ENCODE measurements at places on chromosomes 12 and 14.

DNA sequence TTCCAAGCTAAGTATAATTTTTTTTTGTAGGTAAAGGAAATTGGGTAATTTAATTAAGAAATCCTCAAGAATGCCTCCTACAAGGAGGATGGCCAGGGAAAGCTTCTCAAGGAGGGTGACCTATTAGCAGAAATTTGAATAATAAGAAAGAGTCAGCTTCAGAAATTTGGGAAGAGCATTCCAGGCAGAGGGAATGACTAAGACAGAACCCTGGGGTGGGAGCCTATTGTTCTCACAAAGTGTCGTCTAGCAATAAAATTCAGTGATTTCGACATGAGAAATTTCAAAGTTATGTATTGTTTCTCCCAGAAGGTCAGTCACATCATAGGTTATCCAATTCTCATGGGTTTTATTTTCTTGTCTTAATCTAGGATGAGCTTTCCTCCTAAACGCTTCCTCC, 1168.4 kb downstream of the AACS start:
- no peak for DNase-seq

DNA sequence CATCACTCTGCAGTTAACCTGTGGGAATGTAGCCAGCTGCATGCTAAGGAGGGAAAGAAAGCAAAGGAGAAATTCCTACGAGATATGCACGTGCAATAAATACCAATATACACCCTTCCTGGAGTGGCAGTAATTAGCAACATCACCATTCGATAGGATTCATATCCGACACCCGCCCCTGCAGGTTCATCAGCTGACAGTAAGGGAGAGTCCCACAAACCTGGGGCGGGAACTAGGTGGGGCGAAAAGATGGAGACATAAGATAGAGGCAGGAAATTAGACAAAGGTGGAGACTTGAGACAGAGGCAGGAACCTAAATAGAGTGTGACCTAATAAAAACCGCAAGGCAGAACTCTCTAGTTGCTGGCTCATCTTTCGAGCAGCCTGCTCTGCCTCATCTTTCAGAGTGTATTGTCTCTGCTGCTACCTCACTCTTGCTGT, 51.6 kb downstream of the PLEKHG3 start:
- no peak for DNase-seq

DNA sequence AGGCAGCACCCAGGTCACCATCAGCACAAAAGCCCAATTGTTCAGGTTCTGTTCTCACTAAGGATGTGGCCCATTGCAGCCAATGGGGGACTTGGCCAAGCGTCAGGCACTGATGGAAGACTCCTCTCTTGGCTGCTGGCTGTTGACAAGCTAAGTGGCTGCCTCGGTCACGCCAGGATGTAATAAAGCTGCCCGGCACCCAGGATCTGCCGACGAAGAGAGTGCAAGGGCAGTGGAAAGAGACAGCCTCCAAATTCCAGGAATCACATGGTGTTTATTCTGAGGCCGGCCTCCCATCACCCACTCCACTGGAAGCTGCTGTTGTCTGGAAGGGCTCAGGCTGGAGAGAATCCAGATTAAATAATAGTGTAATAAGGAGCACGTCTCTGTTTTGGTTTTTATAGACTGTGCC, 451.8 kb upstream of the TBX3 start:
- peak; percentile 85 for DNase-seq

- no peak for DNase-seq
Measured at GRCh38 chr12:54956322-54956721, 28.2 kb downstream of the TESPA1 start.

DNA sequence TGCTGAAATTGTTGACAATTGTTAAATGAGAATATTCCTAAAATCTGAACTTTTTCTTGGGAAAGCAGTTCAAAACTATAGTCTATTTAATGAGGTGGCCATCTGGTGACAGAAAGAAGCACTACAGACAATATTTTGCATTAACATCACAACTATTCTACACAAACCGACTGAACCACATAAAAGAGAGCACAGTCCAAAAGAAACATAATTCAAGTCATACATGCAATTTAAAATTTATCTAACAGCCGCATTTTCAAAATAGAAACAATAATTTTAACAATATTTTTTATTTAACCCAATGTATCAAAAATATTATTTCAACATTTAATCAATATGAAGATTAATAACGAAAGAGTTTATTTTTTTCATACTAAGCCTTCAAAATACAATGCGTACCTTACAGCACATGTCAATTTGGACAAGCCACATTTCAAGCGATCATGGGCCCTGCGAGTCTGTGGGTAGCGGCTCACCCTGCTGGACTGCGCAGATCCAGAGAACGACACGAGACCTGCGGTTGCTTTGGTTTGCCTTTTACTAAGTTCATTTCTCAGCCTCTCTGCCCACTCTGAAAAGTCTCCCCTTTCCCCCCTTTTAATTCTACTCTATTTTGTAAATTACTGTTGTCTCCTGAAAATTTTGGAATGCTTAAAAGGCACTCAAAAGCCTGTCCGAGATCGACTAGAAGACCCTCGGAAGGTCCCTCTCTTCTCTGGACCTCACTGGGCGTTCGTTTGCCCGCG, 947 bp upstream of the LRRC9 start:
- DNase-seq: peak; percentile 1

- DNase-seq: no peak
Measured at GRCh38 chr12:53748072-53748840, 3.5 kb downstream of the CISTR start.

GRCh38 chr14:49886523-49886922, 6.4 kb upstream of the ARF6 start:
- no peak for DNase-seq

GRCh38 chr12:13373803-13374202, 177.3 kb downstream of the EMP1 start:
- DNase-seq: no peak

GRCh38 chr12:90924406-90924805, 30.6 kb downstream of the CCER1 start:
- DNase-seq: no peak

- DNase-seq: no peak
Measured at GRCh38 chr14:106216679-106217078, 690.3 kb downstream of the TMEM121 start.

GRCh38 chr14:22448905-22449599, 140.0 kb downstream of the DAD1 start:
- DNase-seq: no peak

DNA sequence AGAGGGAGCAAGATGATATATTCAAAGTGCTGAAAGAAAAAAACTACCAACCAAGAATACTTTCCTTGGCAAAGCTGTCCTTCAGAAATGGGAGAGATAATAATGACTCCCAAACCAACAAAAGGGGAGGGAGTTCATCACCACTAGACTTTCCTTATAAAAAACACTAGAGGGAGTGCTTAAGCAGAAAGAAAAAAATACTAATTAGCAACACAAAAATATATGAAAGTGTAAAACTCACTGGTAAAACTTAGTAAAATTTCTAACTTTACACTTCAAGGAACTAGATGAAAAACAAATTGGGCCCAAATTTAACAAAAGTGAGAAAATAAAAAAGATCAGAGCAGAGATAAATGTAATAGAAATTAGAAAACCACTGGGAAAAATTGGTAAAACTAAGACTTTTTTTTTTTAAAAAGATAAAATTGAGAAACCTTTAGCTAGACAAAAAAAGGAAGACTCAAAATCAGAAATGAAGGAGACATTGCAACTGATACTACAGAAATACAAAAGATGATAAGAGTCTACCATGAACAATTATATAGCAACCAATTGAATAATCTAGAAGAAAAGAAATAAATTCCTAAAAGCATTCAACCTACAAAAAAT, 60.4 kb upstream of the FAR2 start:
- no peak for DNase-seq

DNA sequence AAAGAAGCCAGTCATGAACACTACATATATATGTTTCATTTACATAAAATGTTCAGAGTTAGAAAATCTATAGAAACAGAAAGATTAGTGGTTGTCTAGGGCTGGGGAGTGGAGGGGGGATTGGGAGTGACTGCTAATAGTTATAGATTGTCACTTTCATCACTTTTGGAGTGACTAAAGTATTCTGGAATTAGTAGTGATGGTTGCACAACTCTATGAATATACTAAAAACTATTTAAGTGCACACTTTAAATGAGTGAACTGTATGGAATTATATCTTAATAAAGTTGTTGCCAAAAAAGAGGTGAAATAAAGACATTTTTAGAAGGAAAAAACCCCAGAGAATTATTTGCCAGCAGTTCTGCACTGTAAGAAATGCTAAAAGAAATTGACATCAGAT, 9.5 kb downstream of the CATSPERB start:
- no peak for DNase-seq

GRCh38 chr14:69090187-69090789, 62.6 kb downstream of the DCAF5 start:
- DNase-seq: no peak

DNA sequence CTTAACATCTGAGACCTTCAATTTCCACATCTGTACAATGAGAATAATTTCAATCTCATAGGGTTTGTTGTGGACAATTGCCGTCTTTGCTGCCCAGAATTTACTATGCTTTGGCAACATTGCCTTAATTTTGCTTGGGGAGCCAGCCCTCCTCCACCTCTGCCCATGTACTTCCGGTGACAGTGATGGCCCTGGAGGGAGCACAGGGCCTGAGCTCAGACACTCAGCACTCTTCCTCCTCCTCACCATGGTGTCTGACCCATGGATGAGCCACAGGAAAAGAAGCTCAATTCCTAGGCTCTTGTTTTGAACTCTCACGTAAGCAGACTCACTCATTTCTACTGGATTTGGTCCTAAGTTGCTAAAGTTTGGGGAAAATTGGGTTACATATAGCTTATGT, 58.2 kb downstream of the TBC1D30 start:
- no peak for DNase-seq

DNA sequence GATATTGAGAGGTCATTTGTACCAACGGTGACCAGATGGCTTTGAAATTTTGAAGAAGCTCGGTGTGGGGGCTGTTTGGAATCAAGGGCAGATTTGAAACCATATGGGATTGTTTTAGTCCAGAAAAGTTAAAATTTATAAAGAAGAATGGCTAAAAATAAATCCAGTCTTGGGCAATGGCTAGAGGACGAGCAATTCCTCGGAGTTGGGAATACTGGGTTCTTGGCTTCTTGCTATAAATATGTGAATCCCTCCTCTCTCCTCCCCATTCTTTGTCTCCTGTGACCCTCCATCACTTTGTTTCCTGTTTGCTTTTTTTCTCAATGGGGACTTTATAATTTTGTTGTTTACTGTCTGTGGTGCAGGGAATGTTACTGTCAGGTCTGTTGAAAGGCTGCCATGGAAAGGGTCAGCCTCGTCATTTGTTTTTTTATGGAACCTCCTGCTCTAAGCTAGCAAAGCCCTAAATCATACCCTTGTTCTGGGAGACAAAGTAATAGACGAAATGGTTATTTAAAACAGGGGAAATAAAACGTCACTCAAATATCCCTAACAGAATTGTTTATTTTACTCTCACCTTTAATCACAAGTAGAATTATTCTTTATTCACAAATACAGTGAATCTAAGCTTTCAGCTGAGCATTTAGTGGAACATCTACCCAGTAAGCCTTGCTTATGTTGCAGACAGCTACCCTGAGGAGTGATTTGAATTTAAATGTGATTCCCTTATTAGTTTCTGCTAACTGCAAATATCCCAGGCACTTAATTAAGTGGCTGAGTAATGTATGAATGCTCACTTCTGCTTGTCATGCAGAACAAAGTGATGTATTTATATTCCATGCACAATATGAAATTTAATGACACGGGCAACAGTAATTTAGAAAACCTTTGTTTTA, 273.1 kb upstream of the NOVA1 start:
- no peak for DNase-seq

DNA sequence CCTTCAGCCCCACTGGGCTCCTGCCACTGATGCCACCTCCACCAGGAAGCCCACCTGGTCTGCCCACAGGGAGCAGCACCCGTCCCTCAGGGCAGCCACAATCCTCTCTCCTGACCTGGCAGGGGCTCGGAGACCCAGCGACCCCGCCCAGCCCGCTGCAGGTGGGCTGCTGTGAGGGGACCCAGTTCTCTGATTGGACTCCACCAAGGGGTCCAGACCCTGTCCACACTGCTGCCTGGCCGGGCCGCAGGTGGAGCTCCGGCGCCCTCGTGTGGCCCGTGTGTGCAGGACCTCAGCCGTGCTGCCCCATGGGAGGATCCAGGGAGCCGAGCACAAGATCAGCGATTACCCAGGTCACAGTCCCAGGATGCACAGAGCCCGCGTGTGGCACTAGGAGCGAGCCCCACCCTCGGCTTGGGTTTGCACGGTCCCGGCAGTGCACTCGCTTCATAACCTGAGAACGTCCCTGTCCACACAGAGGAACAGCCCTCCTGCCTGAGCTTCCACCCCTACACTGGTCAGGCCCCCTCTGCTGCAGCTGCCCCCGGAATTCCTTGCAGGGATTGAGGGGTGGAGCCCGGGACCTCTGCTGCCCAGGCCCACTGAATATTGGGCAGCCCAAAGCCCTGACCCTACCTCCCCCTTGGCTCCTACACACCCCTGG, 35.4 kb upstream of the TMEM179 start:
- no peak for DNase-seq

DNA sequence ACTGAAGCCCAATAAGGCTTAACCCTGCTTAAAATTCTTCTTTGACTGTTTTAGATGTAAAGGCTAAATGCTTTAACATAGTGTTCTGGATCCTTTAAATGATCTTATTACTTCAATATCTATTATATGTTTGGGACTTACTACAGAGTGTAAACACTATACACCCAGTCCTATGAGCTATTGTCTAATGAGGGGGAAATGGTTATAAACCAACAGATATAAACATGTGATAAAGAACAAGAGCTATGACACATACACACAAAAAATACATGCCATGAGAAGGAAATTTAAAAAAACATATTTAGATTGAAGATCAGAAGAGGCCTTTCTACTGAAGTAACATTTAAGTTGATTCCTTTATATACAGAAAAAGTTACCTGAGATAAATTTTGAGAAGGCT, 505.1 kb downstream of the FOXG1 start:
- DNase-seq: no peak

- no peak for DNase-seq
Measured at GRCh38 chr12:31215518-31216232, 110.3 kb downstream of the SINHCAF start.

- DNase-seq: no peak
Measured at GRCh38 chr12:57096099-57096572, 7.2 kb downstream of the NAB2 start.

GRCh38 chr14:83379436-83379835, 1845.8 kb upstream of the SEL1L start:
- no peak for DNase-seq

GRCh38 chr14:34081101-34081575, 130.3 kb upstream of the EGLN3 start:
- DNase-seq: no peak

DNA sequence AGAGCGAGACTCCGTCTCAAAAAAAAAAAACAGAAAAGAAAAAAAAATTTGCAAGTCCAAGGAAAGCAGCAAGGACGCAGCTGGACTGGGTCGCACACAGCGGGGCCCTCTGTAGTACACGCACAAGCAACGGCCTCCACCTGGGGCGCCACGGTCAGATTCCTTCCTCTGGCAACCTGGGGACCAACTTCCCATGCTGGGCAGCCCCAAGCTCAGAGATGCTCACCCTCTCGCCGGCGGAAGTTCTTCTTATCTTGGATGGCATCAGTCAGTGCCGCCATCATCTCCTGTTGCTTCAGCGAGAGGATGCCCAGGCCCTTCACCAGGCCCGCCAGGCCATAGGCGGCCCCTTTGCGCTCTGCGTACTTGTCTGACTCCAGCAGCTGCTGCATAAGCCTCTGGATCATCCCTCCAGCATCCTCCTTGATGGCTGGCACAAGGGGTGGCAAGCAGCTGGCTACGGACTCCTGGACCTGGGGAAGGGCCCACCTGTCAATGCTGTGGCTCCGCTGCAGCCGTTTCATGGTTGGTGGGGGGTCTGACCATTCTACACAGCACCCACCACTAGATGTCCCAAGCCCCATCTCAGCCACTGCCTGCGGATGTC, 34.5 kb upstream of the RAB35 start:
- no peak for DNase-seq
